Transverse colon (tissue), 4 donors: ENCODE measurements at places on chromosomes 2 and 18. TPM values are rescaled to one million over a fixed set of nuclear protein-coding genes. Genes with fewer than 3 reads are reported as not detected.

SCN7A gene
- total RNA-seq, result 20.7 TPM

CNOT9 gene
- 14.6 TPM for total RNA-seq

CHRNG gene
- total RNA-seq, result not detected

NCL gene
- 83.8 TPM for total RNA-seq

POTEJ gene
- total RNA-seq, result not detected

ID2 gene
- total RNA-seq, result 437 TPM

PLCL1 gene
- total RNA-seq, result 0.20 TPM

LGALSL gene
- total RNA-seq, result 30.7 TPM

EMILIN1 gene
- 43.3 TPM for total RNA-seq

DNA sequence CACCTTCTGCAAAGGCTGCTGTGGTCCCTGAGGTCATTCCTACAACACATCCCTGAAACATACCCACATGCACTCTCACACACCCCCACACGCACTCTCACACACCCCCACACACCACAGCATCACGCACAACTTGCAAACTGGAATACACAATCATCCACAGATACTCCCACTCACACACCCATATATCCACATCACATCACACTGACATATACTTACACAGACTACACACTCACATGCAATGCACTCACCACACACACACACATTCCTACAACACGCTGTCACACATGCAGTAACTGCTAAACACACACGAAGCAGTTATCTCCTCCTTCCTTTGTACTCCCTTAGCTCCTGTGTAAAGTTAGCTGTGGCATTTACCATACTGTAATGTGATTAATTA lies 57.1 kb upstream of the PKDCC start:
- no peak overlapping the region for H3K27ac ChIP-seq
- no peaks in the 10 kb centered on the region for H3K4me1 ChIP-seq
- H3K27me3 ChIP-seq, result no peaks in the 10 kb centered on the region
- DNase-seq, result no peak

- H3K27me3 ChIP-seq, result no peaks in the 10 kb centered on the region
- H3K4me3 ChIP-seq, result no peak overlapping the region
- DNase-seq, result no peak
Observed at GRCh38 chr2:8247905-8248622, 433.8 kb upstream of the ID2 start.

DNA sequence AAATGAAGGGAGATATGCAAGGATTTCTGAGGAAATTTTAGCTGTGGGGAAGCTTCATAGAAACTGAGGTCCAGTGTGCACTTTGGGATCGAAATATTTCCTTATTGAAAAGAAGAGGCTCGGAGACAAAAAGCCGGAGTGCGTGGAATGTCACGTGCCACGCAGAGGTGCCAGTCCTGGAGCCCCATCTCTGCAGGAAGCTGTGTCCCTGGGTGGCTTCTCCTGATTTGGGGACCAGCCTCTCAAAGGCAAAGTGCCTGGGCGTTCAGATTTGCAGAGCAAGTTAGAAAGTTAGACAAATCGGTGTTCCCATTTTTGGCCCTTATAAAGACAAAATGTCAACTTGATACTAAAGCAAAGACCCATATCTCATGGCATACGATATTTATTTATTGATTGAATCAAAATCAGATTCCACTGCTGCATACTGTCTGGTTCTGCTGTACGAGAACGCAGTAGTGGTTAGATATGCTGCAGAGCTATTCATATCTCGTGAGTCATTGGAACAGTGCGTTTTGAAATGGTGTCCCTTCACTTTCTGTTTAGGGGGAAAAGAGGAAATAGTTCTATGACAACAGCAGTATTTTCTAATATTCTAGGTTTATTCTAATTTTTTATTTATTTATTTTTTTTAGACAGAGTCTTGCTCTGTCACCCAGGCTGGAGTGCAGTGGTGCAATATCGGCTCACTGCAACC lies 9.1 kb upstream of the ATG16L1 start:
- DNase-seq, result no peak
- H3K27ac ChIP-seq, result peak overlapping the region; percentile 13
- H3K4me3 ChIP-seq, result no peak overlapping the region
- H3K4me1 ChIP-seq, result peaks cover 26% of the 10 kb centered on the region
- no peaks in the 10 kb centered on the region for H3K27me3 ChIP-seq
- H3K36me3 ChIP-seq, result no peaks in the 10 kb centered on the region

DNA sequence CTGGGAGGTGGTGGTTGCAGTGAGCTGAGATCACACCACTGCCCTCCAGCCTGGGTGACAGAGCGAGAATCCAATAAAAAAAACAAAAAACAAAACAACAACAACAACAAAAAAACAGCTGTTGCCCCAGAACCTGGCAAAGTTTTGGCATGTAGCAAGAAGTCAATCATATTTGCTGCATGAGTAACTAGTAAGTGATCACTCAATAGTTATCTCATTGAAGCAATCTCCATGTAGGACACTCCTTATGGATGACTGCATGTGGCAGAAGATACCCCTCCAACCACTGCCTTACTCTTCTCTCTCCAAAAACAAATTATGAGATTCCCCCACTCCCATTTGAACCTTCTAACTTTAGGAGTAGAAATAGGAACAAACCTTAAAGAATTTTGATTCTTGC lies 113.7 kb downstream of the TTC27 start:
- no peaks in the 10 kb centered on the region for H3K4me1 ChIP-seq
- no peak for DNase-seq
- H3K27ac ChIP-seq, result no peak overlapping the region

- peaks cover 13% of the 10 kb centered on the region for H3K4me1 ChIP-seq
- H3K27ac ChIP-seq, result no peak overlapping the region
- no peak overlapping the region for H3K4me3 ChIP-seq
- no peaks in the 10 kb centered on the region for H3K27me3 ChIP-seq
- no peaks in the 10 kb centered on the region for H3K36me3 ChIP-seq
Observed at GRCh38 chr2:102072741-102073140, 69.8 kb upstream of the IL1R1 start.

GRCh38 chr2:132584976-132585817 lies 84.8 kb downstream of the LYPD1 start:
- no peaks in the 10 kb centered on the region for H3K27me3 ChIP-seq
- no peak for DNase-seq
- no peak overlapping the region for H3K27ac ChIP-seq
- no peaks in the 10 kb centered on the region for H3K36me3 ChIP-seq
- peaks cover 8% of the 10 kb centered on the region for H3K4me1 ChIP-seq

DNA sequence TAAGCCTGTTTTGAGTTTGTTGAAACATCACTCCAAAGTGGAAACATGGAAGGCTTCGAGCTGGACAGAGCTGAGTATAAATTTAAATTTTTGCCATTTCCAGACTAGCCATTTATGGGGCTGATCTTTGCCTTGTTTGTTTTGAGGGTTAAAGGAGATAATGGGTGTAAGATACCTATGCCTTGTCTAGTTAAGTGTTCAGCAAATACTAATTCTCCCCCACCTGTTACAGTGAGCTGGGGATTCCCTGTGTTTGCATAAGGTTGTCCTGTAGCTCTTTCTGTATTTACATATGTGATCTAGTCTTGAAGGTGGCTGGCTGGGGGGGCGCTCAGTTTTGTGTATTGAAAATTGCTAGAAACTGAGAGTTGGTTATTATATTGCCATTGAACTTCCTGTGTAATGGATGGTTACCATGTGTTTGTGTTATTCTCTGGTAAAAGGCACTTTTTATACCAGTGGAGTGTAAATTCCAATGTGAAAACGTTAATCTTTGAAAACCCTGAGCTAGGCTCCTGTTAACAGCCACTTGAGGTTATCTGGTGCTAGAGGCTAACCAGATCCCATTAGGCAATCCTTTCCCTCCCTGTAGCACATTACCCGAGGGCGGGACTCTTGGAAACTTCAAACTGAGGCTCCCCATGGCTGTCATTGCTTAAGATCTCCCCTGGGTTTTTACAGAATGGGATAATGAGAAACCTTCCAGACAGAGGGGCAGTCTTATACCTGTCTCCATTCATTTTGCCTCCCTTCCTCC lies 26.7 kb downstream of the TANC1 start:
- H3K27ac ChIP-seq, result no peak overlapping the region
- H3K27me3 ChIP-seq, result no peaks in the 10 kb centered on the region
- no peak overlapping the region for H3K4me3 ChIP-seq
- DNase-seq, result no peak
- H3K36me3 ChIP-seq, result no peaks in the 10 kb centered on the region
